NCI-H345 (cell line): ENCODE measurements at places on chromosomes 5 and 9.

GRCh38 chr5:126884269-126884819, 107.4 kb downstream of the LMNB1 start:
- no peak for DNase-seq

- DNase-seq: no peak
These were observed 95.4 kb upstream of the PRDM9 start for GRCh38 chr5:23411994-23412393.

- DNase-seq: no peak
These were observed 27.6 kb downstream of the RAPGEF6 start for GRCh38 chr5:131607418-131607817.

- DNase-seq: no peak
These were observed 71.4 kb downstream of the SEMA4D start for GRCh38 chr9:89426384-89426961.

- DNase-seq: no peak
These were observed 3.4 kb downstream of the NNT start for GRCh38 chr5:43606351-43606750.

DNA sequence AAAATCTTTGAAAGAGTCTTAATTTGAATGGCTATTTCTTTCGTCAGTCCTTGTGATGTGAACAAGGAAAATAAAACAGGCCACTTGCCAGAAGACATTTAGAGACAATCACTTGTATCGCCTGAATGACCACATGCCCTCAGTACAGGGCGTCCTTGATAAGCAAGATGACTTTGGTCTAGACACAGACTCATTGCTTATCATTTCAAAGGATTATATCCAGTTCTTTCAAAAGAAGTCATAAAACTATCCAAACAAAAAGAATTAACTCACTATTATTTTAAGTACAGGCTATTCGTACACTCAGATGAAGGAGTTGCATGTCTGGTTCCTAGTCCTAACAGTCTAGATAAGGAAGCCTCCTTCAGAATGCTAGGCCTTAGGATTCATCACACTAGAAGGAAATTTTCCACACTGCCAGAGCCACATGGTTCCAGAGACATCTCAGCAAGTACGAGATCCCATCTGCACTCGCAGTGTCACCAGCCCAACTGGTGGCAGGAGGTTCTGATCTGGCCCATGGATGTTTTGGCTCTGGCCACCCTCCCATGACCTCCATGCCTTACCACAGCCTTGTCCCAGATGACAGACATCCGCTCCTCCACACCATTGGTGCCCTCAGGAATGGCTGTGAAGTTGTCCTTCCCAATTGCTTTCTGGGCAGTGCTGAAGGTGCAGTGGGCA, 109.6 kb downstream of the DPYSL3 start:
- DNase-seq: no peak

DNA sequence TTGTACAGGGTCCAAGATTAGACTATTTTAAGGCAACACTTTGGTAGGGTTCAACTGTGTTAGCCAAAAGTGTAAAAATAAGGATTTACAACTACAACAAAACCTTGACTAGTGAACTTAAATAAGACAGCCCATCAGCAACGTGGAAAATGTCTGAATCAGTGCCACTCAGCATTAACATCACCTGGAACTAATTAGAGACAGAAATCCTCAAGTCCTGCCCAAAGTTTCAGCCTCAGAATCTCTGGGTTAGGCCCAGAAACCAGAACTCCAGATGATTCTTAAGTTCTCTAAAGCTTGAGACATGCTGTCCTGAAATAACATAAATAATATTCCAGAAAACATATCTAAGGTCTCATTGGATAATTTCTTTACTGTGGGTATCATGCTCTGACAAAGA, 118.6 kb downstream of the SEMA6A start:
- no peak for DNase-seq
